KG1 (cell line): ENCODE measurements at places on chromosomes 5 and 9.

DNA sequence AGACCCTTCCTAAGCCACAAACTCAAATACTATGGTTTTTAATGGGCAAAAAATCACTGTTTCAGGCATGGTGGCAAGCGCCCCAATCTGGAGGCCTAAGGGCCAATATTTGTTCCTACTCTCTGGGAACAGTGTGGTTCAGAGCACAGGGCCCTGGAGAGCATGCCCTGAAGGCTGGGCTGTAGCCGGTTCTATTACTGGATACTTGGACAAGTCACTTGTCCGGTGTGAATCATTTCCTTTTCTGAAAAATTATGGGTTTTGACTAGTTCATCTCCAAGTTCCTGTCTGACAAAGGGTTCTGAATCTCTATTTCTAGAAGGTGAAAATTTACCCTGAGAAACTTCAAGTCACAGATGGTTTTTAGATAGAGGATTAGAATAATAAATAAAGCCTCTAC lies 75.0 kb downstream of the OTULIN start:
- no peak for DNase-seq

DNA sequence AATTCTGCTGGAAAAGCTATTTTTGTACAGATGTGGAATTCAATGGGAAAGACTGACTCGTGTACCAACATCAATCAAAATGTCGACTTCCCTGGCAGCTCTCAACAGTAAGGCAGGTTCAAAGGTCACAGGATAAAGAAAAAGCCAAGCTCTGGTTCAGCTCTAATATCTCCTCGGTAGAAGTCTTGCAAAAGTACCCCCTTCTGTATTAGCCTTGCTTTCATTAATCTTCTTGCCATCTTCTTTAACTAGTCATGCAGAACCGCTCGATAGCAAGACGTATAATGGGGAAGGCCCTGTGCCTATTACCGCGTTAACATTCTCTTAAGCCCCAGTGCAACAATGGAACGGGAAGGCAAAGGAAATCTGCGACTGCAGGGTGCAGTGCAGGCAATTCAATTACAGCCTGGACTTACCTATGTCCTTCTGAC lies 201.2 kb downstream of the GAPVD1 start:
- DNase-seq, result no peak

GRCh38 chr9:137606005-137606621 lies 627 bp downstream of the ARRDC1 start:
- no peak for DNase-seq

- DNase-seq, result no peak
These were observed 24.8 kb upstream of the CTNNAL1 start for GRCh38 chr9:109037946-109038715.

DNA sequence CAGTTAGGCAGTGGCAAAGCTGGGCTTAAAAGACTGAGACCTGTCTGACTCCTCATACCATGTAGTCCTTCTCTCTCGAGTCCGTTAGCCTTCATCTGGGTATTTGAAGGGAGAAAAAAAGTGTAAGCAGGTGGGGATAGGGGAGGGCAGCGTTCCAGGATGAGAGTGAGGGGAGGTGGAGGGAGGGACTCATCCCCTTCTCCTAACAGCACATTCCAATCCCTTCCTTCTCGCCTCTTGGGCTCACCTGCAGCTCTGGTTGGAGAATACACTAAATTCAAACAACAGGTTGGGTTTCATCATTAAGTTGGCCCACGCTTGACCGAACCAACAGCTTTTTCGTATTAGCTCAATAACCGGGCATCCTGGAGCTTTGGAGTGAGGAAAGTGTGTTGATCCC lies 3.6 kb downstream of the NEURL1B start:
- DNase-seq, result no peak

DNA sequence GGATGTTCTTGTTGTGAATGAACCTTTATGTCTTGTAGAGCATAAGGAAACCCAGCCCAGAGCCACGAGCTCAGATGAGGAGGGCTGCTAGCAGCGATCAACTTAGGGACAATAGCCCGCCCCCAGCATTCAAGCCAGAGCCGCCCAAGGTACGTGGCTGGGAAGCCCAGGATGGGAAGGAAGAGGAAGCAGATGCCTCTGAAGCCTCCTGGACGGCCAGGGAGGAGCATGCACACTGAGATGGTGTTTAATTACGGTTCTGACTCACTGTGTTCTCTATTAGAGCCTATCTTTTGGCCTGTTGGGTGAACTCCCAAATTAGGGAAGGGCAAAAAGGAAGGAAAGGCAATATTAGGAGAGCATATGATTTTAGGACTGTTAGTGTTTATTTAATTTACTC lies 75.3 kb downstream of the TJP2 start:
- no peak for DNase-seq

DNA sequence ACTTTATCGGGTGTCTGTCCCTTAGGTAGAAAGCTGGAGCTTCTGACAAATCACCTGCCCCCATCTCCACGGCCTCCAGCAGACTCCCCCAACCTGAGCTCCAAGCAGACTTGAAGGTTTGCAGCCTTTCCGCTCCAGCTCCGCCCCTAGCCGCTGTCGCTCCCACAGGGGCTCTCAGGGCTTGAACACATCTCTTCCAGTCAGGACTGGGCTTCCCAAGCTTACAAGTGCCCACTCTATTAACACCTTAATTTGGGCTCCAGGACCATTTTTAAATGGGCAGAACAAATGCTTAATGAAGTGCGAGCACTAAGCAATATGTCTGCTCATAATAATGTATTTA lies 17.2 kb upstream of the SLC25A51 start:
- DNase-seq, result no peak

DNA sequence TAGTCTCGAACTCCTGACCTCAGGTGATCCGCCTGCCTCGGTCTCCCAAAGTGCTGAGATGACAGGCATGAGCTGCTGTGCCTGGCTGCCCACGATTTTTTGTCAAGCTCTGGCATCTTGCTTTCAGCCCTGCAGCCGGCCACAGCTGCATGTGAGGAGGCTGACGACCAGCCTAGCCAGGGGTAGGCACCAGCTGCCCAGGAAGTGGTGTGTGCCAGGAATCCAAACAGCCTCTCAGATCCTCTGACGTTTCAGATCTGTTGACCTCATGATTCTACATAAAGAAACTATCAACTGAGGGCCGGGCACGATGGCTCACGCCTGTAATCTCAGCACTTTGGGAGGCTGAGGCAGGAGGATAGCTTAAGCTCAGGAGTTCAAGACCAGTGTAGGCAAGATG lies 19.0 kb downstream of the DYNC2I2 start:
- no peak for DNase-seq

DNA sequence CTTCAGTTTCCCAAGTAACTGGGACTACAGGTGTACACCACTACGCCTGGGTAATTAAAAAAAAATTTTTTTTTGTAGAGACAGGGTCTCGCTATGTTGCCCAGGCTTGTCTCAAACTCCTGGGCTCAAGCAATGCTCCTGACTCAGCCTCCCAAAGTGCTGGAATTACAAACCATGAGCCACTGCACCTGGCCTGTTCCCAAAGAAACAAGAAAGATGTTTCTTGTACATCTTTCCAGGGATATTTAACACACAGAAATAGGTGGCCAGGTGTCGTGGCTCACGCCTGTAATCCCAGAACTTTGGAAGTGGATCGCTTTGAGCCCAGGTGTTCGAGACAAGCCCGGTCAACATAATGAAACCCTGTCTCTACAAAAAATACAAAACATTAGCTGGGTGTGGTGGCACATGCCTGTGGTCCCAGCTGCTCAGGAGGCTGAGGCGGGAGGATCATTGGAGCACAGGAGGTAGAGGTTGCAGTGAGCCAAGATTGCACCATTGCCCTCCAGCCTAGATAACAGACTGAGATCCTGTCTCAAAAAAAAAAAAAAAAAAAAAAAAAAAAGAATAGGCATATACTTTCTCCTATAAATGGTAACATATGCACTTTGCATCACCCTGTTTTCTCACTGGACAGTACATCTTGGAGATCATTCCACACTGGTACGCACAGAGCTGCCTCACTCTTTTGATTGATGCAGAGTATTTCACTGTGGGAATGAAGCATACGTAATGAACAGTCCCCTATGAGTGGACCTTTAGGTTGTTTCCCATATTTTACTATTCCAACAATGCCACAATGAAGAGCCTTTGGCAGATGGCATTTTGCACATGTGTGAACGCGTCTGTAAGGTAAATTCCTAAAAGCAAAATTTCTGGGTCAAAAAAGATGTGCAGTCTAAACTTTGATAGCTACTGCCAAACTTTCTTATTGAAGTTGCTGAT lies 2.0 kb upstream of the GRHPR start:
- DNase-seq, result no peak

- no peak for DNase-seq
These were observed 41.2 kb downstream of the RIC1 start for GRCh38 chr9:5670079-5670478.

DNA sequence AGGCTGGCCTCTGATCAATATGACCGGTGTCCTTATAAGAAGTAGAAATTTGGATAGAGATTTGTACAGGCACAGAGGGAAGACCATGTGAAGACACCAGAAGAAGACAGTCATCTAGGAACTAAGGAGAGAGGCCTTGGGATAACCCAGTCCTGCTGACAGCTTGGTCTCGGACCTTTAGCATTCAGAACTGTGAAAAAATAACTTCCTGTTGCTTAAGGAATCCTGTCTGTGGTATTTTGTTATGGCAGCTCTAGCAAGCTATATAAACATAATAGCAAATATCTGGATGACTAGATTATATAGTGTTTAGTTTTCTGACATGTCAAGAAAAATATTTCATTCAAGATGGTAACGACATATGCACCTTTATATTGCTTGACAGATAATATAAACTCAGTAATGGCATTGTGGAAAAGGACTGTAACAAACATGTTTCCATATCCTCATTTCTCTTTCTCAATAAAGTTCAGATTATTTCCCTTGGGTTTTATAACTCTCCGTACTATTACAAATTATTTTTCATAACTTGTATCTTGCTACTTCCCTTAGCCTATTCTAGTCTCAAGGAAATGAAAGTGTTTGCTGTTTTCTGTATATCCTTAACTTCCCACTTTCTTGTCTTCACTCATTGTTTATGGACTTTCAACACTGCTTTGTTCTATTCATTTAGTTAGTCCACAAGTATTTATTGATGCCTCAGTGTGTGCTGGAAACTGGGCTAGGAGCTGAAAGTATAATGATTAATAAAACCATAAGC lies 62.4 kb downstream of the KIAA1958 start:
- no peak for DNase-seq

GRCh38 chr9:104879555-104880309 lies 48.2 kb downstream of the ABCA1 start:
- no peak for DNase-seq

- no peak for DNase-seq
These were observed 17.8 kb upstream of the SLC25A51 start for GRCh38 chr9:37921546-37922300.

DNA sequence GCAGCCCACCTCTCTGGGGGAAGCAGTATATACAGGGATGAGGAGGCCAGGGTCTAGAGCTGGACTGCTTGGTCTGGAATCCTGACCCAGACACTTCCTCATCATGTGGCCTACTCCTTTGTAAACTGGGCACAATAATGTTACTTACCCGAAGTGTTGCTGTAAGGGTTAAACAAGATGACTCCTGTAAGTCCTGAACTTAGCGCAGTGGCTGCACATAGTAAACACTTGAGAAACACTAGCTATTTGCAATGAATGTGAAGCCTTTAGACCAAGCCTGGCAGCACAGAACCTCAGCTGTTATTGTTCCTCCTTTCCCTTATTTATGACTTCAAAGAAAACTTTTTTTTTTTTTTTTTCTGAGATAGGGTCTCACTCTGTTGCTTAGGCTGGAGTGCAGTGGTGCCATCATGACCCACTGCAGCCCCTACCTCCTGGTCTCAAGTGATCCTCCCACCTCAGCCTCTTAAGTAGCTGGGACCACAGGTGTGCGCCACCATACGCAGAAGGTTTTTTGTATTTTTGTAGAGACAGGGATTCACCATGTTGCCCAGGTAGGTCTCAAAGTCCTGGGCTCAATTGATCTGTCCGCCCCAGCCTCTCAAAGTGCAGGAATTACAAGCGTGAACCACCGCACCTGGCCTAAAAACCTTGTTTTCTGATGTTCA lies 96.2 kb upstream of the IL6ST start:
- no peak for DNase-seq

DNA sequence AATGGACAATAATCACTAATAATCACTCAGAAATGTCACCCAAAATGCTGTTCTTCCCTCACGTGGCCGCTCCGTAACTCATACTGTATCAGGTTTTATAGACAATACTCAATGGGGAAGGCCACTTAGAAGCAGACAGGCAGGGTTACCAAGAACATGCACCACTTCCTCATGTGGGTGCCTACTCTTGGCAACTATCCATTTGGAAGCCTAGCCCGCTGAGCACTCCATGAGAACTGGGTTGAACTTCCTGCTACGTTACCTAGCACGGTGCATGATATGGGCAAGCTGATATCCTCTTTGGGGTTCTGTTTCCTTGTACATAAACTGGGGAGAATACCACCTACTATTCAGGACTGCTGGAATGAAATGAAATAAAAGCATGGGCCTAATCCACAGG lies 14.3 kb downstream of the DAP start:
- DNase-seq, result no peak

DNA sequence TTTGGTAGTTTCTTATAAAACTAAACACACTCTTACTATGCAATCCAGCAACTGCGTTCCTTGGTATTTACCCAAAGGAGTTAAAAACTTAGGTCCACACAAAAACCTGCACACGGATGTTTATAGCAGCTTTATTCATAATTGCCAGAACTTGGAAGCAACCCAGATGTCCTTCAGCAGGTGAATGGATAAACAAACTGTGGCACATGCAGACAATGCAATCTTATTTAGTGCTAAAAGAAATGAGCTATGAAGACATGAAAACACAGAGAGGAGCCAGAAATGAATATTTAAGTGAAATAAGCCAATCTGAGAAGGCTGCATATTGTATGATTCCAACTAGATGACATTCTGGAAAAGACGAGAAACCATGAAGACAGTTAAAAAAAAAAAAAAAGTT lies 10.7 kb downstream of the WNK2 start:
- no peak for DNase-seq

DNA sequence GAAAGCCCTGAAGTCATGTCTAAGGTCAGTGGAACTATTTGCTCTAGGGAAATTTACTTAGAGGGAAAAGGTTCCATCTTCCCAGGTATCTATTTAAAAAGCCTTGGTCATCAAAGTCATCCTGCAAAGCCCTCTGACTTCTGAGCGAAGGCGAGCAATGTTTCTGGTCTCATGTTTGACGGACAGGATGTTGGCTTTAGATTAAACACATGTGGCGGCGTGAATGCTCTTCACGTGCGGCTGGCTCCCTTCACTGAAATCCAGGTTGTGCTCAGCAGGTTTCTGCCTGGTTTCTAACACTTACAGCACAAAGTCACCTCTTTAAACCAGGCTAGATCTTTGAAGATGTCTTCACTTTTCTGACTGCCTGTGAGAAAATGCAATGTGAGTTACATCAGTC lies 5.7 kb upstream of the ZBTB34 start:
- DNase-seq, result no peak

DNA sequence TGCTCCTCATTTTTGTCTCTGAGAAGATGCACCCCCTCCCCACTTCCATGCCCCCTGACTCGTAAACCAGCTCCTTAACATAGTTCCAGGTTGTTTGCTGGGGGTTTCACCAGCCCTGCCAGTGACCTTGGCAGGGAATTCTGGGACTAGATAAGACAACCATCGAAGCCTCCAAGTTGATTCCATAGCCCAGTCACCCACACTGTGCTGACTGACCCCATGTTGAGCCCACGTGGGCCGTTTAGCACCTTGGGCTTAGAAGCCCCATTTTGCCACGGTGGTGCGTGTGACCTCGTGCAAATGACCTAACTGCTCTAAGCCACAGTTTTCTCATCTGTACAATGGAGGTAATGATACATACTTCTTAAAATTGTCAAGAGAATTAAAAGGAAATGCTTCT lies 24.6 kb downstream of the PSAT1 start:
- no peak for DNase-seq
